Naive thymus-derived CD8-positive, alpha-beta T cell (primary cell): ENCODE measurements at places on chromosomes 16 and 17. TPM values are rescaled to one million over a fixed set of nuclear protein-coding genes. Genes with fewer than 3 reads are reported as not detected.

- no peak for DNase-seq
Observed at GRCh38 chr17:74362810-74363498, 1.3 kb upstream of the BTBD17 start.

DNA sequence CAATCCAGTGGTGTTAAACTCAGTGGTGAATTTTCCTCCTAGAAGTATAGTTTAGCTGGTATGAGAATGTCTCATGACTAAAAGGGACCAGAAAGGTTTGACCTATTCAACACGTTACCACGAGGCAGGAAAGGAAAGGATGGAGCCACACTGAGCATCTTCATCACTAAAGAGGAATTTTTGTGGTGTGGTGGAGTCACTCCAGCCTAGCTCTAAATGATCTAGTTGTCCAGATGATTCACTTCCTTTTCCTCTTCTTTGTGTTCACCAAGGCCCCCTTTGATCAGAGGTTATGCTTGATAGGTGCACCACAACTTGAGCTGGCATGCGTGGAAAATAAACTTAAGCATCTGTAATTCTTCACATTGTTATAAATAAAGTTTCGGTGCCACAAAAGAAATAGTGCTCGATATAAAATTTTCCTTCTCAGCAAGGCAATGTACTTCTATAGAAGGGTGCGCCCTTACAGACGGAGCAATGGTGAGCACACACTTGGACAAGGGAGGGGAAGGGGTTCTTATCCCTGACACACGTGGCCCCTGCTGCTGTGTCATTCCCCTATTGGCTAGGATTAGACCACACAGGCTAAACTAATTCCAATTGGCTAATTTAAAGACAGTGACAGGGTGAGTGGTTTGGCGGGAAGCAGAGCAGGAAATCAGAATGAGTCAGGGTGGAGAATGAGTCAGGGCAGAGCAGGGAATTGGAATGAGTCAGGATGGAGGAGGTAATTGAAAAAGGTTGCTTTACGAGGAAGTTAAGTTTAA lies 254.6 kb downstream of the HS3ST3A1 start:
- no peak for DNase-seq

DNA sequence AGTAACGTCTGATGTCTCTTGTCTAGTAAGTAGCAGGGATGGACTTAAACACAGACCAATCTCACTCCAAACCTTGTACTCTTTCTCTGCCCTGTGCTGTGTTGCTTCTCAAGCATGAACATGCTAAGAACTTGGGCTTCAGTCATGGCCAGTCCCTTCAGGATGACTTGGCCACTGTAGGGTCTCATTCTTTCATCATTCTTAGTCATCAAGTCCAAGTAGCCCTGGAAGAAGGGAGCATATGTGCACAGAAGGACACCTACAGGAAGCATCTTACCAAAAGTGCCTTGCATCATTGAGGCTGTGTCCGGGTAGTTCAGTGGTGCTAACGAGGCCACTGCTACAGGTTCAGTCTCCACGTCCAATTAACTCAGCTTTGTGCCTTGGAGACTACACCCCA lies 80.7 kb downstream of the CDK5R1 start:
- no peak for DNase-seq

GRCh38 chr17:2933606-2934005 lies 129.8 kb downstream of the OR1D5 start:
- DNase-seq: no peak

The SNAI3 gene
- 2.5 TPM for total RNA-seq

The KLHL10 gene
- total RNA-seq: not detected

The RNF227 gene
- 9.4 TPM for total RNA-seq

DNA sequence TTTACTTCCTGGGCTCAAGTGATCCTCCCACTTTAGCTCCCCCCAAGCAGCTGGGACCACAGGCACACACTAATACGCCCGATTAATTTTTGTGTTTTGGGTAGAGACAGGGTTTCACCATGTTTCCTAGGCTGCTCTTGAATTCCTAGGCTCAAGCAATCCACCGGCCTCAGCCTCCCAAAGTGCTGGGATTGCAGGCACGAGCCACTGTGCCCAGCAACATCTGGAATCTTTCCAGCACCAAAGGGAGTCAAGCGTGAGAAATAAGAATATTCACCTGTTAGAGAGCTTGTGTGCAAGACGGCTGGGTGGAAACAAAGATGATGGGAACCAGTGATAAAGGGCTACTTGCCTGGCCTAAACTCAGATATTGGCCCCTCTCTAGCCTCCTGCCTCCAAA lies 14.2 kb upstream of the ALOX12B start:
- DNase-seq: no peak

The GRIN2A gene
- total RNA-seq: not detected

GRCh38 chr17:2054512-2055291 lies at the start of gene HIC1:
Gene HIC1 (plus strand): TSS chr17:2055103. CDS start chr17:2056691, 1,588 bp downstream.
- DNase-seq: peak; percentile 54

The TVP23A gene
- not detected for total RNA-seq

GRCh38 chr17:55386796-55387332 lies 34.8 kb downstream of the MMD start:
- no peak for DNase-seq

- DNase-seq: no peak
Observed at GRCh38 chr16:3188925-3189825, 1.2 kb downstream of the OR1F1 start.

DNA sequence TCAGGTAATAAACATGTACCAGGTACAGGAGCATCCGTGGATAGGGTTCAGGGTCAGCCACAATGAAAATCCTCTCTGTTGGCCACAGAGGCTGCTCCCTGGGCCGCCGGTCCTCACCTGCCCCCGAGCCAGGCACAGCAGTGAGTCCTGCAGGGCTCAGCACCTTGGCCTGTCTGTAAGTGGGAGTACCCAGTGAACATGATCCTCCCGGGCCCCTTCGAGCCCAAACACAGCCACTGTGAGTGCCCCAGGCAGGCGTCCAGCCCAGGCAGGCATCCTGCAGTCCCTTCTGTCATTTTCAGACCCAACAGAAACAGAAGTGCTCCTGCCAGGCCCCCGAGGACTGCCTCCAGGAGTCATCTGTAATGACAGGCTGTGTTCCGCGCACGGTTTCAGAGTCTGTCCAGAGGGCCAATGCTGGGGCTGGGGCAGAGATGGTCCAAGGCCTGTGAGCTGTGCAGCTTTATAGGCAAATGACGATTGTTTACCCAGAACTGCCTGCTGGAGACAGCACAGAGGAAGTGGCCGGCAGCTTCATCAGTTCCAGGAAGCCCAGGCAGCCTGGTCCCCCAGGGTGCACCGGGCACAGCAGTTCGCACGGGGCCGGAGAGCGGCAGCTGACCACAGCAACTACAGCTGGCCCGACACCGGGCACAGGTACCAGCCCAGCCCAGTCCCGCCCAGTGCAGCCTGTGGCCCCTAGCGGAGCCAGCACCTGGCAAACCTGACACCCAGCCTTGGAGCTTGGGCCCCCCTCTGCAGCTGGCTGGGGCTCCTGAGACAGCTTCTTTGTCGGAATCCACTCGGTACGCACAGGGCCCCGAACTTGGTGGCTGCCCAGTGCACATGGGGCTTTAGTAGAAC lies 13.2 kb downstream of the SLC7A5 start:
- no peak for DNase-seq

DNA sequence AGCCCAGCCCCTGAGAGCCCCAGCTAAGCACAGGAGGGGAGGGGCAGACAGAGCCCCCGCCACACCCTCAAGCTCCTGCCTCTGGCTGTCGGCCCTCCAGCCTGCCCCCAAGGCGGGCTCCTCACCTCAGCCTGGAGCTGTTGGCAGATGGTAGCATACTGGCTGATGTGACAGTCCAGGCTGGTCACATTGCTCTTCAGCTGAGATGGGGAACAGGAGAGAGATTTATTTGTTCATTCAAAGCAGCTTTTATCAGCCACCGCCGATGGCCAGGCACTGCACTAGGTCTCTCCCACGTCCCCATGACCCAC lies 14.8 kb downstream of the KIF18B start:
- DNase-seq: no peak

The IGFALS gene
- total RNA-seq: 1.7 TPM

GRCh38 chr16:27945233-27945973 lies 118.1 kb downstream of the GSG1L start:
- DNase-seq: no peak

DNA sequence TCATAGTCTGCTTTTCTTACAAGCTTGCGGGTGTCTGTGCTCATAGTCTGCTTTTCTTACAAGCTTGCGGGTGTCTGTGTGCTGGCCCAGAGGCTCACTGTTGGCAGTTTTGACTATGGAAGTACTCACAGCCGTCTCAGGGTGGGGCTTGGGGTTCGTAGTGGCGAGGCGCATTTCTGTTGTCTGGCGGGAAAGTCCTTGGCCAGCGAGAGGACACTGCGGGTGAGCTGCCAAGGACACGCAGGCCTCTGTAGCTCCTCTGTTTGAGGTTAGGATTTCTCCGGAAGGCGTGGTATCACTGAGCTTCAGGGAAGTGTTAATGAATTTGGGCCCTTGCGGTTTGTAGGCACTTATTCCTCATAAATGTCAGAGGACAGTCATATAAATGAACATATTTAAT lies 13.5 kb downstream of the TBCD start:
- no peak for DNase-seq

DNA sequence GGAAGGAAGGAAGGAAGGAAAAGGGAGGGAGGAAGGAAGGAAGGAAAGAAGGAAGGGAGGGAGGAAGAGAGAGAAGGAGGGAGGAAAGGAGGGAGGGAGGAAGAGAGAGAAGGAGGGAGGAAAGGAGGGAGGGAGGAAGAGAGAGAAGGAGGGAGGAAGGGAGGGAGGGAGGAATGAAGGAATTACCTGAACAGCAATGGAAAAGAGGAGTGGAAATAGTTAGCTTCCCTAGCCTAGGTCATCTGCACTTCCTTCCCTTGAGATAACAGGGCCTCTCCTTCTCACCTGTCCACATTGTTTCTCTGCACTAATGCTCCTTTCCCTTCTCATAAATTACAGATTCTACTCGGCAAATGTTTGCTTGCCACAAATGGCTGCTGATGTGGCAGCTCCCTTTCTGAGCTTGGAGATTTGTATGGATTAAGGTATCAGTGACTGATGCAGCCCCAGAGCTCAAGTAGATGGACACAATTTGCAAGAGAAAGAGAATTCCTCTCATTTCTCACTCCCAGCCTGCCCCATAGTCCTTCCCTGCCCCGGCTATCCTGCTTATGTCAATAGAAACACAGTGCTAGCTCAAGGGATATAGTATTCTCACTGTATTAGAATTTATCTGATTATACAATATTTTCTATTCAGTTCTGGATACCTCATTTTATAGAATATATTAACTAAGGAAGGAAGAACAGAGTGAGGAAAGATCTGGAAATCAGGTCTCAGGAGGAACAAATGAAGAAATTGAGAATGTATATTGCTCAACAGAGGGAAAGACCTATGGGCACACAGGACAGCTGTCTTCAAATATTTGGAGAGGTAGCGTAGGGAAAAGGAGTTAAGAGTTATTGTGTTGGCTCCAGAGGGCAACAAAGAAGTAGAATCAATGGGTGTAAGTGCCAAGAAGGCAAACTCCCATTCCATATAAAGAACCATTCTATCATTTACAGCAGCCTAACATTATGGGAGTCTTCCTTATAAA lies 14.6 kb downstream of the HOXB1 start:
- no peak for DNase-seq

The SKAP1 gene
- total RNA-seq: 74.6 TPM

DNA sequence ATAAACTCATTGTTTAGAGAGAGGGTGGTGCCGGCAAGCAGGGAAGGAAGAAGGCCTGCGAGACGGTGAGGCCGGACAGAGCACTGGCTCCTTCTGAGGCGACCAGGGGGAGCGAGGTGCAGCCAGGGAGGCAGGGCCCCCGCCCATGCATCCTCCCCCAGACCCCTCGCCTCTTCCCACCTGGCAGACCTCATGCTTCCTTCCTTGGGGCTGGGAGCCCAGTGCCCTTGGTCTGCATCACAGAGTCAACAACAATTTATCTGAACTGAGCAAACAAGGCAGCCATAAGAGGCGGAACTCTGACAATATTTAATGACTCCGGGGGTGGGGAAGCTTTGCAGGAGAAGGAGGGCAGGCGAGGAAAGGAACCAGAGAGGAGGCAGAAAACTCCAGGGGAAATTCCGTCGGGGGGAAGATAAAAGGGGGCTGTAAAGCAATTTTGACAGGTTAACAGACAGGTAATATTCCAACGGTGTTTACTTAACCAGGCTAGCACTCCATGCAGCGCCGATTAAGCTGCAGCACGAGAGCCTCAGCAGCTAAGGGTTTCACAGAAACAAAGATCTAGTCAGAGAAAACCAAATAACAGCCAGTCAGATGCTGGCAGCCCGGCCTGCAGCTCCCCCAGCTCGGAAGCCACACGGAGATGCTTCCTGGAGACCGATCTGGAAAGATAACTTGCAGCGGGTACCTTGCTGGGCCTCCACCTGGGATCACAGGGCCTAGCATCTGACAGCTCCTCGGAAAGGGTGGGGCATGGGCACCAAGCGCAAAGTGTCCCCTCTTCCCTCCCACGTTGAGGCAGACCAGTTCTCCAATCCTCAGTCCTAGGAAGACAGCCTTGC lies 398.2 kb downstream of the SOX9 start:
- no peak for DNase-seq

DNA sequence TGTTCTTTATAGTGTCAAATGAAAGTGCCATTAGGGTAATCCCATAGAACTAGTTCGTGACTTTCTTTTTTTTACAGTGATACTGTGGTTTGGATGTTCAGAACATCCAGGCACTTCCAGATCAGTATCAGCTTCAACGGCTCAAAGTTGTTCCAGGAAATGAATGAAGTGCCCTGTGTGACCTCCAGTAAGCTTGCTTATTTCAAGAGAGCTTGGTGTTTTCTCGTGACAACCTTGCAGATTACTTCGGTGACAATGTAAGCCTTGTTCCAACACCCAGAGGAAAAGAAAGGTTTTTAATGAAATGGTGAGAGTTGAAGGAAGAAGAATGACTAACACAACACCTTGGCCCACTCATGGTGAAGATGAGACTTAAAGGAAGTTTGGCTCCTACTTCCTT lies 16.0 kb upstream of the KCNJ16 start:
- DNase-seq: no peak

DNA sequence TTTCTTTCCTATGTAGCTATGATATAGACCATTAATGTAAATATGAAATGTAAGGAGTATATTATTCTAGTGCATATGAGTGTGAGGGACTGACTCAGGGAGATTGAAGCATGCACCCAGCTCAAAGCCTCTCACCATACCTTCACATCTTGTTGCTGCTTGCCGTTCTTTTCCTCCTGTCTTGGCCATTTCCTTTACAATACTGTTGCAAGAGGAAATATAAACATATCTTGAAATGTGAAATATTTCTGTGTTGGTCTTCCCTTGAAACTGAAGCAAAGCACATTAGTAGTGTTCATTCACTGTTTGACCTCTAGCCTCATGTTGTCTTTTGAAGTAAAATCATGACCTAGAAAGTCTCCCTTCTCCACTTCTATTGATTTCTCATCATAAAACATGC lies 46.6 kb downstream of the PHKB start:
- no peak for DNase-seq

The CLEC10A gene
- 0.49 TPM for total RNA-seq

GRCh38 chr16:55088098-55088497 lies 157.4 kb downstream of the IRX5 start:
- no peak for DNase-seq

- no peak for DNase-seq
Observed at GRCh38 chr17:28667870-28668269, 5.9 kb downstream of the SUPT6H start.

The PLEKHH3 gene
- total RNA-seq: not detected

- DNase-seq: peak; percentile 30
Observed at GRCh38 chr17:7296189-7296861, 1.9 kb upstream of the YBX2 start.

The LAT gene
- 353 TPM for total RNA-seq

The LRRC59 gene
- 27.7 TPM for total RNA-seq
